Stimulated activated CD4-positive, alpha-beta T cell treated with anti-CD3 and anti-CD28 coated beads, Interleukin-1b, Interleukin-23, amount 100 ng/mL, for 1 hour (primary cell): ENCODE measurements at places on chromosomes 1 and 21.

- no peak for DNase-seq
Observed at GRCh38 chr1:55217226-55217986, 2.2 kb upstream of the USP24 start.

- DNase-seq = no peak
Observed at GRCh38 chr1:171280599-171280998, 32.3 kb downstream of the FMO1 start.

- DNase-seq = no peak
Observed at GRCh38 chr1:165235777-165236291, 120.7 kb downstream of the LMX1A start.

DNA sequence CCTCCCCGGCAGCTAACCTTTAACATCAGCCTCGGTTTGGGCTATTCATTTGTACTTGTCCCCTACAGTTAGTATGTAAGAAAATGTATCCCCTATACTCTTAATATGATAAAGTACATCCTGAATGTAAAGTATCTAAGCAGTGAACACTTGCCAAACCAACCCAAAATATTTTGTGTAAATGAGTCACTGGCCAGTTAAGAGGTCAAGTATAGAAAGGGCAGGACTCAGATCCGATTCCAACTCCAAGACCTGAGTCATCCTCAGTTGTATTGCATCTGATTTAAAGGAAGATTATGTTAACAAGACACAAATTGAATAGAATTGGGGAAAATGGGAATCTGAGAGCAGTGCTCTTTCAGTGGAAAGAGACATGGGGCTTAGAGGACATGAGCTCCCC, 84.4 kb downstream of the CD58 start:
- DNase-seq = no peak

DNA sequence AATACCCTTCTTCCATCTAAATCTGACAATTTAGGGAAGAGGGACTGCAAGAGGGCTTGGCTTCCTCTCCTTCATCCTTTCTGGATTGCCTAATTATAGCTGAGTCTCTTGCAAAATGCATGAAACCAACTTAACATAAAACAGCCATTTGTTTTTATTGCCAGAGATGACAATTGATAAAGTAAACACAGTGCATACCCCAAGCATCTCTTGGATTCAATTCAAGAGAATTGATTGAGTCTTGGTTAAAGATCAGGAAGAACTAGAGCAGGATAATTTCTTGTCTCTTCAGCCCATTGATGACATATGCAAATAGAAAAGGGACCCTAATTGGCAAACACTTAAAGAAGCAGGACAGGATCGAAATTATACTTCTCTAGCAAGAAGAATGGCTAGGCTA, 617.1 kb upstream of the PTBP2 start:
- DNase-seq = no peak

DNA sequence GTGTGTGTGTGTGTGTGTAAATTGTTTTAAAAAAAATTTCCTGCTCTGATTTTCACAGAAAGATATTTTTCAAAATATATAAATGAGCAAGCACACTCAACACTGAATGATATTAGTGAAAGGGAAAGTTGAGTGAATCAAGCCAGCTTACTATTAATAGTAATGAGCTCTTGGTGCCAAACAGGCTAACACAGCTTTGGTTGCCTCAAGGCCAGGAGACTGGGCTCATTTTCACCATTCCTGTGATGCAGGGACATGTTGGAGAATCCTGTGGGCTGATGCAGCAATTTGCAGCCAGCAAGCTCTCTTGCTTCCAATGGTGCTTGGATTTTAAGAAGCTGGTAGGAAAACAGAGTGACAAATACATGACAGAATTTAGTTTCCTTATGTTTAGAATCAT, 30.2 kb downstream of the PLA2G4A start:
- DNase-seq = no peak

DNA sequence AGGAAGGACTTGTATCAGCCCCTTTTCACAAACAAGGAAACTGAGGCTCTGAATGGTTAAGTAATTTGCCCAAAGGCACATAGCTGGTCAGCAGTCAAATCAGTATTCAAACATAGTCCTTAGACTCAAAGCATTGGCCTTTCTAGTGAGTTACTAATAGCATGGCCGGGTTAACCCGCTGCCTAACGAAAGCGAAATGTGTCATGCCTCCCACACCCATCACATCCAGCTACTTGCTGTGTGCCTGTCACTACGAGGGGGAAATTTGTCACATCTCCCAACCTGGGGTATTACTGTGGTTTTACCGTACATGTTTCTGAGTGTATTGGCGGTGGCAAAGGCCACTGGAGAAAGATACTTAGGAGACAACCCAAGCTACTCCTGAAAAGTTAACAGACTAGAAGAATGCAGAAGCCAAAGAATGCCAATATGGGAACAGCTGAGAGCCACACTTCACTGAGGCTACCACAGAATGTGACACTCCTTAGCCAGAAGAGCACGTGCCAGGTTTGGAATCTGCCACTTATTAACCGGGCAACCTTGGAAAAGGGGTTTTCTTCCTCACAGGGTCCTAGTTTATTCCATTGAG, 363.5 kb downstream of the KCNH1 start:
- DNase-seq = no peak

GRCh38 chr1:55927702-55928290, 651.6 kb downstream of the PLPP3 start:
- DNase-seq = no peak
